Activated T-helper 1 cell treated with anti-CD3 and anti-CD28 coated beads, Interleukin-2, amount 50 U/mL, for 16 hours (primary cell): ENCODE measurements at places on chromosomes 12 and 14.

DNA sequence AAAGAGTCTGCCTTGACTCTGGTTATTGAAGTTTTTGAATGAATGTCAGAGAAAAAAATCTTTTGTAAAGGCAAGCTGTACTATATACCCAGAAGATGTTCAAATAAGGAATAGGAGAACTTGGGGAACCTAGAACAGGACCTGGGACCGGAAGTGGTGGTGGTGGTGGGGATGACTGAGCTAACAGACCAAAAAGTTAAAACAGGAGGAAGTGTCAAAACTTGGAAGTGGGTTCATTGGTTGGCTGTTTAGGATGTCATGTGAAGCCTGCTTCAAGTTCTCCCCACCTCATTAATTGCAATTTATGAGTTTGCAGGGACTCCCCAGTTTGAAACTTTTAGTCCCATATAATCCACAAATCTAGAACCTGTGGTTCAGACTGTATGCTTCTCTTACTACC lies 26.2 kb downstream of the PLXNC1 start:
- DNase-seq, result no peak

DNA sequence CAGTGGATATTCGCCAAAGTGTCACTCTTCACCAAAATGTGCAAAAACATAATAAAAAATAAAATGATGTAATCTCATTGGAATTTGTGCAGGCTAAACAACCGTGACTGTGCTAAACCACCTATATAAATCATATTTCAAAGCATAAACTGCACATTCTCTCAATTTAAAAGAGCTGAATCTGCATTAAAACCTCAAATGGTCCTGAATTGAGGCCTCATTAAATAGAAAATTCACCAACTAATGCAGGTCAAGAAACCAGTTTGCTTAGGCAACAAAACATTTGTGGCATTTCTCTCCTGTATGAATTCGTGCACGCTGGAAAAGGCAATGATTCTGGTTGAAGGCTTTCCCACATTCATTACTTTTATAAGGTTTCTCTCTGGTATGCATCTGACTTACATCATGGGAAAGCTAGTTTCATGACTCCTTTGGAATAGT lies 80.1 kb upstream of the IFNG-AS1 start:
- no peak for DNase-seq

DNA sequence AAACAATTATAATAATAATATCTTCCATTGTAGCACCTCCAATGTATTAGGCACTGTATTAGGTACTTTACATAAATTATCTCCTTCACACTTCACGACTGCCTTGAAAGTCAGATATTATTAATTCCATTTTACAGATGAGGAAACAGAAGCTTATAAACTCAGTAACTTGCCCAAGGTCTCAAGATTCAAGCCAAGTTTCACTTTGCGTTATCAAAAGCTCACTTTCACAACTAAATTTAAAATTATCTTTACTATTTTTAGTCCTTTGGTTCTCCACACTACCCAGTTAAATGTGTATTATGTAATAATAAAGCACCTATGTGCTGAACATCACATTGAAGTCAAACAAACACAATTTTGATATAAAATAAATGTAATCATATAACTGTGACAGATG lies 55.8 kb downstream of the NUMB start:
- no peak for DNase-seq

GRCh38 chr12:4569261-4569660 lies 7.3 kb downstream of the DYRK4 start:
- no peak for DNase-seq

- no peak for DNase-seq
These were observed 39.4 kb downstream of the ATF7 start for GRCh38 chr12:53586745-53587144.

- peak; percentile 56 for DNase-seq
These were observed 78.7 kb downstream of the LRRC74A start for GRCh38 chr14:76904740-76905569.

DNA sequence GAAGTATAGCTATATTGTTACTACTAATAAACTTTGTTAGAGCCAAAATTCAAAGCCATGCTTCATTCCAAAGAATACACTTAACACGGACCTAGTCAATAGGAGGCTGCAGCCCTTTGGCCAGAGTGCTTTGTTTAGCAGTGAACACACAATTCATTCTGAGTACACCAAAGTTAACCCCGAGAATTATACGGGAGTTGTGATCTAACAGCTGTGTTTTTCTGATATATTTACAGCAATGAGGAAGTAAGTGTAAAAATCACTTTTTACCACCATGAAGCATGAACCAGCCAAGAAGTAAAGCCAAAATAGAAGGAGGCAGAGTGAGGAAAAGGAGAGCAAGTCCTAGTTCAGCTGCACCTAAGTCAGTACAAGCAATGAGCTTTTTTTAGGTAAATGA lies 156.8 kb upstream of the PDE3A start:
- DNase-seq, result no peak

DNA sequence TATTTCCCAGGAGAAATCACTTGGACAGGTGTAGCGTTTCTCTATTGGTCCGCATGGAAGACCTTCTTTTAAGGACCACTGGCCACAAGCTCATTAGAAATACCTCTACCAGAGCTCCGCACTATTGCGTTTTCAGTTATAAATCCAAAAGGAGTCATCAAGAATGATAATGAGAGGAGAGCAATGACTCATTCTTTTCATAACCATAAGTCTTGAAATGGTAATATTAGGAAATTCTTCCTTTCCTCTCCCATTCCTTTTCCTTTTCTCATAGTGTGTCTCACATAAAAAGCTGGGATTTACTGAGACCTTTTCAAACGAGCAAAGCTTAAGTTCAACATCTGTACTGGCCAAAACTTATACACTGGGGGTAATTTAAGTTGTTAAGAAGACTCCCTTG lies 215.7 kb downstream of the CPNE8 start:
- DNase-seq, result no peak

DNA sequence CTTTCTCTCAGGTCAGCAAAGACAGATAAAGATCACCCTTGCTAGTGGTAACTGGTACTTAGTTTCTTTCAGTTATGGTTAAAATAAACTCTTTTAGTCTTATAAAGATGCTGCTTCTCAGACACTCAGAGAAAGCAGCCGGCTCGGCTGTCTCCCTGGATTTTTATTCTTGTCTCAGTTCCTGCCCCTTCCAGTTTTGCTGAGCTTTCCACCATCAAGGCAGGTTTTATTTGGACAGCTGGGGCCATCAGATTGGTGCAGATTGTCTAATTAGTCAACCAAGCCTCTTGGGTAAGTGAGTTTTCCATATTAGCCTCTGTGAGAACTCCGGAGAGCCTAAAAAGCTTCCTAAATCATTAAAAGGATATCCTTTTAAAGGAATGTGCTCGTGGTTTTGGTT lies 130.8 kb upstream of the BMP4 start:
- DNase-seq, result no peak

GRCh38 chr12:104886418-104887401 lies 71.4 kb downstream of the SLC41A2 start:
- DNase-seq, result no peak

- DNase-seq, result peak; percentile 95
These were observed at the start of the genes SOCS4 and WDHD1 for GRCh38 chr14:55026793-55027561. SOCS4 (plus strand) TSS chr14:55027236; CDS start chr14:55043042, 15,806 bp downstream. WDHD1 (minus strand) TSS chr14:55027099; CDS start chr14:55026787, 312 bp downstream.

DNA sequence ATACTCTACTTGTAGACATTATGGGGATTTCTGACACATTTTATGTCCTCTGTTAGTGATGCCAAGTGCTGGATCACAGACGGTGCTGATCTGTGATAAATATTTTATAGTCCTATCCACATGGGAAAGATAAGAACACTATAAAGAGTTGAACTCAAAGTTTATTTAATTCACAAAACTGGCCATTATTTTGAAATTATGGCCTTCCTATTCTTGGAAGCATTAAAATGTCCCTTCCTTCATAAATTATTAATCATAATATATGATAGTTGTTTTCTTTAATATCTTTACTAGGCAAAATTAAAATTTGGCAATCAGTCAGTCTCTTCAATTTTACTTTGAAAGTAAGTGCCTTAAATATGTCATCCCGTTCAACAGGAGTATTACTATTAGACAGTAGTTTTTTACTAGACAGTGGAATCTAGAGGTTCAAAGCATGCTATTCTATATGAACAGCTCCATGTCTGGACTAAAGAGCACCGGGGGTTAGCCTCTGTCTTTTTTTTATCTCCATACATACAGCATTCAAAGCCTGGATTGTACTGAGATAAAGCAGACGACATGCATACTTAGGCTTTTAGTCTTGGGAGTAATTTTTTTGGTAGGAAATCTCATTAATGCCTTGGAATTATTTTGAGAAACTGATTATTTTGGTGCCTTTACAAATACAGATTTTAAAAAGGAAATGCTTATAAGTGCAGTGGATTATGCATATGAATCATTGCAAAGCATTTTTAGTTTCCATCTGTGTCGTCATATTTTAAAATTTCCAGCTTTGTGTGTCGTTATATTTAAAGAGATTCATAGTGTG lies 306.1 kb upstream of the RGS6 start:
- DNase-seq, result no peak

DNA sequence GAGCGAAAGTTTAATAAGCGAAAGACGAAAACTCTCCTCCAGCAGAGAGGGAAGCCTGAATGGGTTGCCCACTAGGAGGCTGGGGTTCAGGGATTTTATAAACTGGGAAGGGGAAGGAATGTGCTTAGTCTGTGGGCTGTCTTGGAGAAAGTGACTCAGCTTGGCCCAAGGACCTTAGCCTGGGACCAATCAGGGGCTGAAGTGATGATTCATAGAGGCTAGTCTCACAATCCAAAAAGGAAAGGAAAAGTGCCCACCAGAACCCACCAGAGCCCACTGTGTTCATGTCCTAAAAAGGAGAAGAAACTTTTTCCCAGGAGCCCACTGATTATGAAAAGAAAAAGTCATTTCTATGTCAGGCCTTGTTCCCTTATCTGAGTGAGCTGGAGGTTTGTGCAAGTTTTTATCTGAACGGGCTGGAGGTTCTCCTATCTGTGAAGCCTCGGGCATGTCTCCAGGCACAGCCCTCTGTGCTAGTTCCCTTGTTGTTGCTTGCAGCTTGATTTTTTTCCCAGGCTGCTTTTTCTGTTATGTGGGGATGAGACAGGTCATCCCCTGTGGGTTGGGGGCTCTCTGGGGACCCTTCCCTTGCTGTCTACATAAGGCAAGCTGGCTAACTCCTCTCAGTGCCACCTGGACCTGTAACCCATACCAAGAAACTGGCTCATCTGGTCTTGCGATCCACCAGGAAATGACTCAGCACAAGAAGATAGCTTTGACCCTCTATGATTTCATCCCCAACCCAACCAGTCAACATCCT lies 8.3 kb upstream of the GOLGA5 start:
- DNase-seq, result no peak
